Right ventricle myocardium inferior (tissue), 1 donor: ENCODE measurements at places on chromosomes 13 and 19.
A peak's percentile ranks its signal among the peaks of the same experiment; 100 is the strongest.

- DNase-seq = no peak
Measured at GRCh38 chr19:10748927-10749434, 31.1 kb downstream of the DNM2 start.

- DNase-seq = no peak
Measured at GRCh38 chr13:73082471-73082870, 23.7 kb downstream of the KLF5 start.

- no peak for DNase-seq
Measured at GRCh38 chr19:42332059-42332458, 6.6 kb downstream of the MEGF8 start.

GRCh38 chr19:38949580-38950367 lies 19.0 kb downstream of the MRPS12 start:
- peak; percentile 89 for DNase-seq

GRCh38 chr19:41584931-41585330 lies 9.0 kb downstream of the CEACAM21 start:
- DNase-seq = no peak

DNA sequence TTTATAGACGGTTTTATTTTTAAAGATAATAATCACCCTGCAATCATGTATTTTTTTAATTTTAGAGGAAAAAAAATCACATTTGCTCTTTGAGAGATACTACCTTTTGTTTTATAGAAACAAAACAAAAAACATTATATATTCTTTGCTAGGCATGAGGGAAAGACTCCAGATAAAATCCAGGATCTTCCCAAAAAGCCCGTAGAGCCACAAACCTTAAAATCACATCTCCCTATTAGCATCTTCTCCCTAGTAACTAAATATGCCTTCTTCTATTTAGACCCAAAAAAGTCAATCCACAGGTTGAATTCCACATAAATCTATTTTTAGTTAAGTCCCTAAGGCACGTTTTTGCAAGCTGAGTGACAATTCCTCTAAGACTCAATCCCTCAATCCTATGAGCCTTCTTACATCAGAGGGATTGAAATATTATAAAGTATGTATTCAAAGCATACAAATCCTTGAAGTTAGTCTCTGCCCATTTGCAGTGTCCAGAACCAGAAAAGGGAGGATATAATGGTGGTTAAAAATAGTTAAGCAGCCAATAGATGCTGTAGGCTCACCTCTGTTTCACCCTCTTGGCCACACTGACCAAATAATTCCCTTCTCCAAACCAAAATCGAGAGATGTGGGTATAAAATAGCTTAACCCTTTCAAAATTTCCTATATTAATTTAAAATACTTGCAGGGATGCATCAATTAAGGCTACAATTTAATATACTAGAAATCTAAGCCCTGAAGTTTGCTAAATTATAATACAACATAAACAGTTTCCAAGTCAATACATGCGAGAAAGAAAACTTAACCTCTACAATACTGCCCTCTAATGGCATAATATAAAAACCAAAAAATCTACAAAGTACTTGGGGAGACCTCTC lies 64.0 kb downstream of the SERP2 start:
- no peak for DNase-seq

GRCh38 chr19:44010468-44010867 lies 7.7 kb downstream of the ZNF230 start:
- DNase-seq = no peak

DNA sequence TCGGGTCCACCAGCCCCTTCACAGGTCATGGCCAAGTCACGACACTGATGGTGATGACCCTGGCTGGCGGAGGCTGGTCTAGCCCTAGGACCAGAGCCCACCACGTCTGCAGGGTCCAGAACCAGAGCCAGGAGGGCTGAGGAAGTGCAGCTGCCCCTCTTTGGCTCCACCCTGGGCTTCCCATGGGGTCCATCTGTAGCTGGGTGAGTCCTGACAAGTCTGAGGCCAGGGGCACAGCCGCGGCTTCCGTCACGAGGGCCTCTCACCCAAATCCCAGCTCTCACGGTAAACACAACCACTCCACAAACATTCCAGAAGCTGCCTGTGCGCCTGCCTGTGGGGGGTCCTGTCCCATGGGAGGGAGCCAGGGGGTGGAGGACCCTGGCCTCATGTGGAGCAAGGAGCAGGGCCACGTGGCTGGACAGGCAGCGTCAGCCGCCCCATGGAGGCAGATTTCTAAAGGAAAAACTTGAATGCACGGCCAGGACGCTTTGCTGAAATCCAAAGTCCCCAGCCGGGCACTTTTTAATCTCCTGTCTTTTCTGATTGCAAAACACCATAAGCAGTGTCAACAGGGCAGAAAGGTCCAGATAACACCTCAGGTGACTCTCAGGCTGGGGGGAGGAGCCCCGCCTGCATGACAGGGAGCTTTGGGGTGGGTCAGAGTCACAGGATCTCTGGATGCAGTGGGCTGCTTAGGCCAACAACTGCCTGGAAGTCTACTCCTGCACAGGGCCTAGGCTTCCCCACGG lies 29.9 kb downstream of the CEBPG start:
- peak; percentile 63 for DNase-seq

- no peak for DNase-seq
Measured at GRCh38 chr19:23254141-23254910, 4.1 kb upstream of the ZNF724 start.
